ENCODE measurements at places on chromosomes 7 and 10.

DNA sequence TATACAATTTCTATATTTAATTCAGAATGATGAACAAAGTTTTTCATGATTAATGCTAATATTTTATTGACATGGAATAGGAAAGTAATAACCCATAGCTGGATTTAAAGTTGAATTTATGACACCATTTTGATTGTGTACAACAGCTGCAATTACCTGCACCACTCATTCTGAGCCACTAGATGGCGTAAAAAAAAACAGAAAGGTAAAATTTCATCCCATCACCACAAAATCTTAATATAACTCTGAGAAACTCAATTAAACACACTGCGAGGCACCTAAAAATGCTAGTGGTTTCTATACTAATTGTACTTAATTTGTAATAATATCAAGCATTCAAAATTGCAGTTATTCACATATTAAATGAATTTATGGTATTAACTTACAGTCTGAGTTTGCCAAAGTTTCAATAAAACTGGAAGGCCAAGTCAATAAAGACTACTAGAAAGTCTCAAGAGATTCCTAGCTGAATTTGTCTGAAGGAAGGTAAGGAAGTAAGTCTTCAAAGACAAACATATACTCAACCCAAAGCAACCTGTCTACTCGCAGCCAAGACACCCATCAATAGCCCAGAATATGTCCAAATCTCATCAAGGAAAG lies 182.5 kb downstream of the SKAP2 start:
- DNase-seq, result peak; percentile 26

DNA sequence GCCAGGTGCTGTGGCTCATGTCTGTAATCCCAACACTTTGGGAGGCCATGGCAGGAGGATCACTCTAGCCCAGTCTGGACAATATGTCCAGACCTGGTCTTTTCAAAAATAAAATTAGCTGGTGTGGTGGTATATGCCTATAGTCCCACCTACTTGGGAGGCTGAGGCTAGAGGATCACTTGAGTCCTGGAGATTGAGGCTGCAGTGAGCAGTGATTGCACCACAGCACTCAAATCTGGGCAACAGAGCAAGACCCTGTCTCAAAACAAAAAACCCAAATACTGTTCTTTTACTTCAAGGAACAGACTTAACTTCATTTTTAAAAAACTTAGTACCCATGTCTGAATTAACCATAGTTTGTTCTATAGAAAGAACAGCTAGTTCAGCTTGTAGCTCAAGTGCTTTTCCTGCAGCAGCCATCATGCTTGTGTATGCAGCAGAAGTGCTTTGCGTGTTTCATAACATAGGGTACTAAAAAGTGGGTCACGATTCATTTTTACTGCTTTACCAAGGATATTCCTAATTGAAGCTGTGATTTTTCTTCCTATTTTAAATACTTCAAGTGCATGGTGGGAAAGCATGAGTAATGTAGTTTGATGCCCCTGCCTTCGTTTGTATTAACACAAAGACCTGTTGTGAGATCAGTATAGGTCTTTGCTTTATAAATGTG lies 5.9 kb downstream of the EIF4H start:
- no peak for DNase-seq

- DNase-seq, result no peak
Measured at GRCh38 chr10:18501629-18502028, 149.8 kb downstream of the NSUN6 start.

GRCh38 chr10:103281753-103282152 lies 4.8 kb downstream of the INA start:
- peak; percentile 8 for DNase-seq

- no peak for DNase-seq
Measured at GRCh38 chr10:114839901-114840300, 18.3 kb downstream of the FHIP2A start.

GRCh38 chr7:135664046-135664589 lies 1.8 kb downstream of the STMP1 start:
- DNase-seq, result peak; percentile 28

DNA sequence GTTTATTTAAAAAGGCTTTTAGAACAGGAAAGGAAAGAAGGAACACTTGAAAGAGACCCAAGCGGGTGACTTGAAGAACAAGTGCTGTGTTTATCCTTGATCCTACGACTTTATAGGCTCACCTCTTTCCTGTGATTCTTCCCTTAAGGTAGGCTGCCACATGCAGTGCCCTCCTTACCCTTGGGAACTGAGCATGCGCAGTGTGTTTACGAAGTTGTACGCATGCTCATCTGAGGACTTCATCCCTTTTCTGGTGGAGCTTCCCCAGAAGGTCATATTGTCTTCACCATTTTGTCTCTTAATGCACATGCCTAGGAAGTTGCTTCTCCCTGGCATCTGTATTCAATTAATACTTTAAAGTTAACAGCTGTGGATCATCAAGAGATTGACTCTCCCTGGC lies 49.9 kb upstream of the VOPP1 start:
- DNase-seq, result peak; percentile 1

DNA sequence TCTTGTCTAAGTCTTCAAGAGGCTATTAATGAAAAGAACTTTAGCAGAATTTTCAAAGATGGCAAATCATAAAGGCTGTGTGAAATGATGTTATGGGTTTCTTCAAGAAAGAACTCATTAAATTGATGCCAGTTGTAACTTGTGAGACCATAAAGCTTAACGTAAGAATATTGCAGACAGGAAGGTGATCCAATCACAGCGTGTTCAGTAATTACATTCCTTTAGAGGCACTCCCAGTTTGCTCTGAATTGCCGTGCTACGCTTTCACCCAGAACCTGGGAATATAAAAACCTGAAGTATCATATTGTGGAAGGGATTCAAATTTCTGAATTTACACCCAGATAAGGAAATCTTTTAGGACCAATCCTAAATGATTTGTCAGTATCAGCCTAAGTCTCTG lies 64.1 kb upstream of the ITGB1 start:
- DNase-seq, result no peak

- peak; percentile 36 for DNase-seq
Measured at GRCh38 chr7:121330053-121330833, 1.4 kb downstream of the WNT16 start.

GRCh38 chr7:101172854-101173751 lies 7.0 kb downstream of the NAT16 start:
- peak; percentile 45 for DNase-seq

DNA sequence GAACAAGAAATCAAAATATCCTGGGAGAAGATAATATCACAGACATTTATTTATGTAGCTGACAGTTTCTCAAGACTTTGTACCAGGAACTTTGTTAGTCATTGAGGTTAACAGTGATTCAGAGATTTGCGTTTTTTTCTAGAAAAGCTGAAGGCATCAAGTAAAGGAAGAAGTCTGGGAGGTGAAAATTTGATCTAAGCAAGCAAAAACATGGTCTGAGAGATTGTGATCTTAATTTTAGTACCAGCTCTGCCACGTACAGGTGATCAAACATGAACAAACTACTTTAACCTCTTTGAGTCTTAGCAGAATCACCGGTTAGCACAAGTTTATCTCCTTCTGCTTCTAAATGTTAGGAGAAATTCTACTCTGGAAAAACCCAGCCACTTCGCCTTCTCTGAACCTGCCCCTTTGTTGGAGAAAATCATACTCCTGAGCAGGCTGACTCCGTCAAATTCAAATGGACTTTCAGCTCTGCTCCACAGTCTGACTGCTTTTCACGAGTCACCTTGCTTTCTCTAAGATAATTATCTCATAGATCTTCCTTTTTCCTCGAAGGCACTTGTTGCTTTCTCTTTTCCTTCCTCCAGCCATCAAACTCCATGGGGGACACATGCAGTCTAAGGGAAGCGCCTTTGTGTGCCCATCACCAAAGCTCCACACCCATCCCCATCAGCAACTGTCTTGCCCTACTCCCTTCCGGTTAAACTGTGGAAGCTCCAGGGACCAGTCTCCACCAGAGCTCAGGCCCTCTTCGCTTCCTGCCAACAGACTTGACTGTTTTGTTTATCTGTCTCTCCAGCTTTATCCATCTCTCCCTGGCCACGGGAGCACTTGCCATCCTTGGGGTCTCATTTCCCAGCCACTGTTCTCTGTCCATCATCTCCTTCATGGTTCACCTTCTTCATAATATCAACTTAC lies 86.3 kb downstream of the PRKCQ start:
- DNase-seq, result no peak

DNA sequence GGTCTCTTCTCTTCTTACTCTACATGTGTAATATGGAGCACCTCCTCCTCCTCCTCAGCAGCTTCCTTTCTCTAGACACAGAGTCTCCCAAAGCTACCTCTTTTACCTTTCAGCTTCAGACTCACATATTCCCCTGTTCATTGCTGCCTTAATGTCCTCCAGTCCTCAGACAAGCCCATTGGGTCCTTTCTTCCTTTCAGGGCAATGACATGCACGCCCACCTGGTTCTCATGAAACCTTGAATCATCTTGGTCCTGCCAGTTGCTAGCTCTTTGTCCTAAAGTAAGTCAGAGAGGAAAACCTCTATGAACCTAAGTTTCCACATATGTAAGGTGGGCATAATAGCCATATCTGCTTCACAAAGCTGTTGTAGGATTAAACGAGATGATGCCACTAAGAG lies 227.0 kb downstream of the RPS24 start:
- DNase-seq, result no peak

DNA sequence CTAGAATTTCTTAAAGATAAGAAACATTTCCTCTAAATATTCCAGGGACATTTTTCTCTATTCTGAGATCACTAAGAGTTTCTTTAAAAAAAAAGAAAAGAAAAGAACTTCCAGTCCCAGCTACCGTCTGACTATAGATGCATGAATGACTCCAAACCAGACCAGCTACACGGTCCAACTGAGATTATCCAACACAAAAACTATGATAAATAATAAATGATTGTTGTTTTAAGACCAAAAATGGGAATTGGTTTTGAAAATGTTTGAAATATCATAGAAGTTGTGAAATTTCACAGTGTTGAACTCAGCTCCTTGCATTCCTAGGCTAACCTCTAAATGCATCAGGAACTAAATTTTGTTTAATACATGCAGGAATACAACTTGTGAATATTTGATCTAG lies 1619.6 kb upstream of the LRRTM3 start:
- no peak for DNase-seq

- DNase-seq, result no peak
Measured at GRCh38 chr7:27149842-27150567, 2.4 kb downstream of the HOXA3 start.

DNA sequence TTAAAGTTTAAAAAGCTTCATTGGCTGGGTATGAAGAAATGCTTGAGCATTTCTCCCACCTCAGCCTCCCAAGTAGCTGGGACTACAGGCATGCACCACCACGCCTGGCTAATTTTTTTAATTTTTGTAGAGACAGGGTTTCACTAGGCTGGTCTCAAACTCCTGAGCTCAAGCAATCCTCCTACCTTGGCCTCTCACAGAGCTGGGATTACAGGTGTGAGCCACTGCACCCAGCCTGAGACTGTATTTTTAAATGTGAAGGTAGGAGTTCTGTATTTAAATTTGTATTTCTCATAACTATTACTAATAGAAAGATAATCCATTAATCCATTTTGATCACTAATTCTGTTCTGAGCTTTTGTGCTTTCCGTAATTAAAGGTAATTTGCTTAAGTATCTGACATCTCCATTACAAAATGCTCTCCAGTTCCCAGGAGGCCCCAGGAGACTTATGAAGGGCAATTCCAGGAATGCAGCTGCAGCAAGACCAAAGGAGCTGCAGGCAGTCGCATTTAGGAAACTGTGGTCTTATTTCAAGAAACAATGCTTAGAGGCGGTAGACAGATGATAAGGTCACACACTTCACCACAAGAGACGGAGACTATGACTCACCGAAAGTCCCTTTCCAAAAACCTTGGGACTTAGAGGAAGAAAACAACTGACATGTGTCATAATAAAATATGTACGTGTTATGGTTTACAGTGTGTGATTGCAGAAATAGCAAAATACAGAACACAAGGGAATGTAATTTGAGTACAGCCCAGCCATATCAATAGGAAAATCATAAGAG lies 23.3 kb downstream of the YAE1 start:
- peak; percentile 88 for DNase-seq

- DNase-seq, result no peak
Measured at GRCh38 chr7:156117542-156118247, 305.4 kb upstream of the SHH start.

GRCh38 chr7:27916372-27916771 lies 176.4 kb downstream of the TAX1BP1 start:
- no peak for DNase-seq

DNA sequence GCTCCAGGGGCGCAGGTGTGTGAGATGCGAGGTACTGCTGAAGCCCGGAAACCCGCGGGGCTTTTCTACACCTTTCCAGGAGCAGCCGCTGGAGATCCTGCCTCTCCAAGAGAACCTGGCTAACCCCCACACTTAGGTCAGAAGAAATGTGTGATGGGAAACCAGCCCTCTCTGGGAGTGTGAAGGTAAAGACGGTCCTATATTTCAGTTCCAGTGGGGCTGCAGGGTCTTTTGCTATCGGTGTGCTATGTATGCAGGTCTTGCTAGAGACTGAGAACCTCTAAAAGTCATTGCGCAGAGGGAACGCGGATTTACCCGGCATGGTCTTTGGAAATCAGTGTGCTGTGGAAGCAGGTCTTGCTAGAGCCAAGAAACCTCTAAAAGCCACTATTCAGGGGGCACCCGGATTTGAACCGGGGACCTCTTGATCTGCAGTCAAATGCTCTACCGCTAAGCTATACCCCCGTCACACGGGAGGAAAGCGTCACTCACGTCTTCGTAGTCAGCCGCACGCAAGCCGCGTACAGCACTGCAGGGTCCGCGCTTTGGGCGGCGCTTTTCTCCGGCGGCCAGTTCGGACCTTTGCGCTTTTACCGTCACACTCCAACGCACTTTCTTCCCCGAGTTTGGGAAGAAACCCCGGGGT lies 46.0 kb downstream of the ZNF777 start:
- DNase-seq, result peak; percentile 77

DNA sequence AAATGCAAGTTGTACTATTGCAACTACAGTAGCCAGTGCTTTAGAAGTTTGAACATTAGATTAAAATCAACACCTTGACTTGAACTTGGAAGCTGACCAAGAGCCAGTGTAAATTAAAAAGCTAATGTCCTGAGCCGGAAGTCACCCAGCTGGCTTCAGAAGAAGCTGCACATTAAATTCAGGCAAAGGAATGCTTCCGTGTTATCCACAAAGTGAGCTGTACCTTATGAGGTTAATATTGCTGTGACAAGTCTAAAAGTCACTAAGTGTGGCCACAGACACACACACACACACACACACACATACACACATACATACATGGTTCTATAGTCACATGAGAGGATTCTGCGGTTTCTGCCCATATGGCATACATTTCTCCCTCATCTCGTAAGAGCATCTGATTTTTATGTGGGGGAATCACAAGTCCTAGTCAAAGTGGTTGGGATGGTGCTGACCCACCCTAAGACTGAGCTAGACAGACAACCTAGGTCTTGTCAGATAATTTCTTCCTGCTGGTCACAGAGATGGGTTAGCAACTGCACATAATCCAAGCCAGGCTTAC lies 612.9 kb downstream of the SORCS1 start:
- DNase-seq, result peak; percentile 77

- DNase-seq, result no peak
Measured at GRCh38 chr7:135352285-135352684, 118.6 kb downstream of the STRA8 start.

- no peak for DNase-seq
Measured at GRCh38 chr10:69409968-69410367, 6.8 kb downstream of the TACR2 start.

- peak; percentile 40 for DNase-seq
Measured at GRCh38 chr10:86815035-86815617, 58.7 kb downstream of the BMPR1A start.

GRCh38 chr10:74871595-74872382 lies 45.4 kb downstream of the KAT6B start:
- no peak for DNase-seq

GRCh38 chr7:20834656-20835055 lies 48.0 kb upstream of the SP8 start:
- DNase-seq, result no peak

Data from fibroblast of skin of abdomen (primary cell).